ENCODE measurements at places on chromosomes 11 and 22. TPM values are rescaled to one million over a fixed set of nuclear protein-coding genes. Genes with fewer than 3 reads are reported as not detected.

Gene MPPED2
- total RNA-seq: not detected

Gene C11orf42
- total RNA-seq: not detected

Gene WNT7B
- total RNA-seq: 52.1 TPM

Gene LGALS12
- total RNA-seq: not detected

GRCh38 chr11:103961010-103961409 is 75.4 kb upstream of the DDI1 start:
- DNase-seq: no peak

DNA sequence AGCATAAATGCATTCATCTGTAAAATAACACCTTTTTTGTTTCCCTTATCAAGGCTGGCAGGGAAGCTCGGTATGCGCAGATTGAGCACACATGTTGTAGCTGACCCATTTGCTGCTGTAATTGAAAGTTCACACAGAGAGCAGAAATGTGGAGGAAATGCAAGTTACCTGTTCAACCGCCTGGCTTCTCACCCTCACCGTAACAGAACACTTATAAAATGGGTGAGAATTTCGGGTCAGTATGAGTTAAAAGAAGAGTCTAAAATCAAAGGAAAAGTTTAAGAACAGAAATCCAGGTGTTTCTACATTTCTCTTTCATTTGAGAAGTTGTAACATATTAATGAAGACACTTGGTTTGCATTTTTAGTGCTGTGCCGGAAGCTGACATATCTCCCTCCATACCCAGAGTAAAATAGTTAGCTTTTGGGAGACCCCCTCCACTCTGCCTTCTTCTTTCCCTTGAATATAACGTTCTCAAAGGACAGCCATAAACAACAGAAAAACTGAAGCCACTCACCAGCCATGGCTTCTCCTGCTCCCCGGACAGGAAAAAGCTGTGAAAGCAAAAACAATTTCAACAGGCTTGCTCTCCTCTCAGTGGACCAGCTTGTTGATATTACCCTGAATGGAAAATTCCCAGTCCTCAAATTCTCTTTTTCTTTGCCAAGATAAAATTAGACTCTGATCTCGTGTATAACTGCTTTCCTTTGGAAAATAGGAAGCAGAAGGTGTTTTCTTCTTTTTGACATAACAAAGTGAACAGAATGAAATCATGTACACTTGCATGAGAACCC is at the start of gene CASP12:
Gene CASP12 (minus strand): TSS at position 570 of the 794 bp plus-strand sequence.
- no peak for DNase-seq

DNA sequence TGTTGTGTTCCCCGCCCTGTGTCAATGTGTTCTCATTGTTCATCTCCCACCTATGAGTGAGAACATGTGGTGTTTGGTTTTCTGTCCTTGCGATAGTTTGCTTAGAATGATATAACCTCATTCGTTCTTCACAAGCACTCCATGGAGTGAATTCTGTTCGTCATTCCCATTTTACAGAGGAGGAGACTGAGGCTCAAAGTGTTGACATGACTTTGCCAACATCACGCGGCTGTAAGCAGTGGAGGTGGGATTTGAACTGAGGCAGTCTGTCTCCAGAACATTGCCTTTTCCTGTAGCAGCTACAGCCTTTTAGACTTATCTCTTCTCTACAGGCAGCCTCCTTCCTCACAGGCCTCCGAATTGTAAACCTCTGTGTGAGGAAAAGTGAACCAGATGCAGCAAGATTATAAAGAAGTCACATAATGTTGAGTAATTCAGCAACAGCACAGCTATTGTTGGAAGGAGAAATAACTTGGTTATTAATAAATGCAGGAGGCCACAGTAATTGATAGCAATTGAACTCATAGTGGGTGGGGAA is 74.6 kb downstream of the MYO18B start:
- DNase-seq: no peak

DNA sequence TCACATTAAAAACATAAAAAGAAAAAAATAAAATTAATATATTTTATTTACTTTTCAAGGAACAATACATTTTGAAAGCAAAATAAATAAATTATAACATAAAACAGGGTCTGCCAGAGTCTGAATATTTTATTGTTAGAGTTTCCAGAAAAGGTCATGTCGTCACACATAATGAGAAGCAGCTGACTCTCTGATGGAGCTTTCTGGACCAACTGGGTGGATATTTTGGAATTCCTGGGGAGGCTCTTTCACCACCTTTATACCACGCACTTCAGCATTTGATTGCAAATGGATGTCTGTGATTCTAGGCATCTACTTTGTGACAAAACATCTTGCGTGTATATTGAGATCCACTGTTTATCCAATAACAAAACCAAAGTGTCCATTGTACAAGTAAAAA is 455.0 kb upstream of the CCDC179 start:
- no peak for DNase-seq

DNA sequence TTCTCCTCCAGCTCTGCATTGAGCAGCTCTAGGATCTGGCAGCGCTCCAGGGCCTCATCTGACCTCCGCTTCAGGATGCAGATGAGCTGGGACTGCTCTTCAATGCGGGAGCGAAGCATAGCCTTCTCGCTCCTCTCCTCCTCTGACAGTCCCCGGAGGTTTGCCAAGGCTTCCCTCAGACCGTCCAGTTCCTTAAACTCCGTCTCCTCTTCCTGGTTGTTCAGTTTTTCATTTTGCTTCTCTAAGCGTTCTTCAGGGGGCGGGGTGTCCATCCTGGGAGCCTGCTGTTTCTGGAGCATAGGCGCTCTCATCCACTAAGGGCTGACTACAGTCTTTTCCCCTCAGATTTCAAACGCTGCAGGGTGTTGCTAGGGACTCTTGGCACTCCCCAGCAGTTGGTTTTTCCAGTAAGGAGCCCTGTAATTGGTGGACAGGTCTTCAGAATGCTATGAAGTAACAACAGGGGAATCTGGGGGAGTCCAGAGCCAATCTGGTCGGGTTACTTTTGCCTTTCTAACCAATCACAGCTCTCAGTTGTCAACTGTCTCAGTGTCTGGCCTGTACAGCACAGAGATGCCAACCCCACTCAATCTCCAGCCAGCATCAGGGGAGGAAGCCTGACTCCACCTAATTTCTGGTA is at the start of gene CCDC89:
Gene CCDC89 (minus strand): TSS at position 376 of the 640 bp plus-strand sequence. CDS start 65 bp downstream, at position 311.
- DNase-seq: no peak

- no peak for DNase-seq
These were observed 11.6 kb downstream of the DGCR2 start for GRCh38 chr22:19110646-19111045.

GRCh38 chr11:63705526-63705925 is 24.2 kb downstream of the RTN3 start:
- DNase-seq: no peak

Data from Panc1 (cell line).